ENCODE measurements at places on chromosomes 1 and 21.

- DNase-seq = no peak
These were observed 56.3 kb upstream of the COA6 start for GRCh38 chr1:234316937-234317336.

DNA sequence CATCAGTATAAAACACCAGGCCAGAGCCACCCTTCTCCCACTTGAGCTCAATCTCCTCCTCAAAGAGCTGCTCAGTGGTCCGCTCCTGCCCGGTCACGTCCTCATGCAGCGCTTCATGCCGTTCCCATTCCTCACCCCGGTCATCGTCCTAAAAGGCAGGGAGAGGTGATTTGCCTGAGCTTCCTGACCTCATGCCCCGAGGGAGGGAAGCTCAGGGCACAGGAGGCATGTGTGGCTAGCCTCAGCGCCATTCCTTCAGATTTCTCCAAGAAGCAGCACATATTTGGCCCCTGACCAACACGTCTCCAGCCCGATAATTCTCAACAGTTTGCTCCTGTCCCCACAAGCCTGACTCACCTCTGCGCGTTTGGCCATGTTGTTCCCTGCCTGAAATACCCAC lies 4.2 kb upstream of the GPN2 start:
- DNase-seq = no peak

DNA sequence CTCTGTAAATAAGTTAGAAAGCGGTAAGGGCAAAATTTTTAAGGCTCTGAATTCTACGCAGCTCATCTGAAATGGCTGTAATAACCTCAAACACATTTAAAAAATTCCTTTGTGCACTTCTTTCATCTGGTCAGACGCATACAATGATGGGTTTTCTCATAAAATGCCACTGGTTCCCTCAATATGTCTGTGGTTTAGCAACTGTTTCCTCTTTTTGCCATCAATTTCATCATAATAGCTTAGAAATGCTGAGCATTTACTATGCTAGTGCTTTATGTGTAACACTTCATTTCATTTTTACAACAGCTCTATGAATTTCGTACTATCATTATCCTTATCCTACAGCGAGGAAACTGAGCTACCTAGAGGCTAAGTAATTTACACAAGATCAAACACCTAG lies 35.3 kb upstream of the DMRTA2 start:
- no peak for DNase-seq

DNA sequence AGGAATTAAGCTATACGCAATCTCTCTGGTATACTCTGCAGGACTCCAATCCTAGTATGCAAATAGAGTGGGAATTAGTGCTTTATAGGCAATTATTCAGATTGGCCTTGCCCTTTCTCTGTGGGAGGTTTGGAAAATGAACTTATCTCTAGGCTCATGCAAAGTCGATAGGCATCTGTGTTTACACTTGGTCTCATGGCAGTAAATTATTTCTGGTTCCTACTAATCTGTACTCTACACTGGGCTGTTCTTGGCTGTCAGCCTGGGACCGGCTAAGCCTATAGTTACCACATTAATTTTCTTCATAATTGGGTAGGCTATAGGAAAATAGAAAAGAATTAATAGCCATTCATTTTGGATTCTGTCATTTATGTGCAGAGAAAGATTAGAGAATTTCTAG lies 544.6 kb downstream of the AMY1C start:
- no peak for DNase-seq

DNA sequence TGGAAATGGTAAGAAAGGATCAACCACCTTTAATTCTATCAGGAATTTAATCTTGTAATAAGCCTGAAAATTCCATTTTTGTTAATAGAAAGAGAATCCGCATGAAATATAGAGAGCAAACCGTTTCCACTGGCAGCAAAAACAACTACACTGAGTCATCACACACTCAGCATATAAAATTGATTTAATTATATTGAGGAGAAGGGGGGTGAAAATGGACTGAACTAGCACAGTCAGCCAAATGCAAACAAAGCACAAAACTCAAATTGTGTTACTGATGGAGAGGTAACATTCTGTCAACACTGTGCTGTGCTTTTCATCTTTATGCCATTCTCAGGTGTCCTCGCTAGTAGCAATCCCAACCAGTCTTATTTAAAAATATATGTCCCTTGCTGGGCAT lies 1583.9 kb downstream of the MRPL39 start:
- DNase-seq = no peak

DNA sequence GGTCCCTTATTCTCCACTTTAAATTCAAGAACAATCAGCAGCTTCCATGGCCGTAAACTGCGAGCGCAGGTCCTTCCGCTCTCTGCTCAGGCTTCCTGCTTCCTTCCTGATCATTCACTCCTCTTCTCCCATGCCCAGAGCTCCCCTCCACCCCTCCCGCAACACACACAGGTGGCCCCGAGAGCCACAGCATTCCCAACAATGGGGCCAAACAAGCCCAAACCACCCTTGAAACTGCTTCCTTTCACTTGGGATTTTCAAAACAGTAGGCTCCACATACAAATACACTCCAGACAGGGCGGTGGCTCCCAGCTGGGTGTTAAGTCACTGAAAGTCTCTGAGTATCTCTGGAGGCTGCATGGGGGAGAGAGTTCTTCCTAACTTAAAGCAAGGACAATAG lies 11.4 kb downstream of the FAM89A start:
- DNase-seq = no peak

GRCh38 chr1:26218906-26219494 lies 15.0 kb upstream of the CEP85 start:
- no peak for DNase-seq

DNA sequence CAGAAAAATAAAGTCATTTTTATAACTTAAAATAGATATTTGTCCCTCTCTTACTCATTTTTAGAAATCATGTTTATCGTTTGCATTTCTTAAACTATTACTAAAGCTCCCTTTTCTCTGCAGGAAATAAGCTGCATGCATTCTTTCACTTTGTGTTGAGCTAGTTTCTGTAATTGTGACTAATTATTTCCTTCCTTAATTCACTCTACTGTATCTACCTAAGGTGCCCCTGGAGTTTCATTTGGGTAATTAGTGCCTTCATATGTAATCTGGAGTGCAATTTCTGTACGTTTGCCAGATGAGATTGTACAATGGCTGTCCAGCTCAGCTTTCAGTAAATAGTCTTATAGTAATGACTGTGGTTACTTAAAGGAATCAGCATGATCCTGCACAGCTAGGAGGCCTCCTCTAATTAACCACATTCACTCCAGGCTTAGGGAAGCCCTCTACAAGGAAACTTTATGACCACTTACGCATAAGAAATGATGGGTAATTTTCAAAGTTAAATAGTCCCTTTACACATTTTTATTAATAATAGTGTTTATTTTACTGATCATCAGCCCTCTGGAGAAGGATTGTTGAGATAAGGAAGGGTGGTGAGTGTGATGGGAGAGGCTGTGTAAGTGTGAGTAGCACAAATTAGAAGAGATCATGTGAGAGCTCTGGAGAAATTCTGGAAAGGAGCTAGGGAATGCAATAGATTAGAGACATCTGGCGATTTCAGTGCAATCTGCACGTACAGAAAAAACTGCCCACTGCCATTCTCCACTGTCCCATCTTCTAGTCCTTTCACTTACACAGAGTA lies 86.8 kb downstream of the LRRC8C start:
- peak; percentile 9 for DNase-seq

GRCh38 chr1:215376544-215377264 lies 190.4 kb upstream of the KCTD3 start:
- DNase-seq = no peak

GRCh38 chr21:23811805-23812204 lies 1795.5 kb downstream of the MRPL39 start:
- DNase-seq = no peak

GRCh38 chr1:167373398-167373797 lies 144.9 kb downstream of the CD247 start:
- DNase-seq = no peak

GRCh38 chr1:59004755-59005154 lies 220.9 kb upstream of the JUN start:
- DNase-seq = no peak

GRCh38 chr1:157272264-157272663 lies 134.1 kb upstream of the ETV3 start:
- no peak for DNase-seq

- DNase-seq = no peak
These were observed 139.0 kb downstream of the HS2ST1 start for GRCh38 chr1:87053446-87053845.

GRCh38 chr1:14825396-14825795 lies 226.9 kb downstream of the KAZN start:
- no peak for DNase-seq

GRCh38 chr1:202247837-202248795 lies 54.5 kb downstream of the LGR6 start:
- peak; percentile 45 for DNase-seq

DNA sequence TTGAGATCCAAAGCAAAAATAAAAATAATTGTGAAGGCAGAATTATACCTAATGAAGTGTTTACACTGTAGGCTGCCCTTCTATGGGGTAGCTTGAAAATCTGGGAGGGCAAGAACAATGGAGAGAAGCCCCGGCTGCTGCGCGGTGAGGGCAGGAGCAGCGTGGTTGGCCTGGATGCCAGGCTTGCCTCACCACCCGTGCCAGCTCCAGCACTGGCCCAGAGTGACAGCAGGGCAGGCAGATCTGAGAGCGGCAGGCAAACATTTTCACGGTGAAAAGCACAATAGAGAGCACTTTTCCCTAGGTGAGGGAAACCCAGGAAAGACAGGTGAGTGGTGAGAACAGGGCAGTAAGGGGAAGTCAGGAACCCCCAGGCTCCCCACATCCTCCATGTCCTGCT lies 1.4 kb downstream of the PROK1 start:
- DNase-seq = no peak

- no peak for DNase-seq
These were observed 1.1 kb upstream of the ERRFI1 start for GRCh38 chr1:8026976-8027747.

DNA sequence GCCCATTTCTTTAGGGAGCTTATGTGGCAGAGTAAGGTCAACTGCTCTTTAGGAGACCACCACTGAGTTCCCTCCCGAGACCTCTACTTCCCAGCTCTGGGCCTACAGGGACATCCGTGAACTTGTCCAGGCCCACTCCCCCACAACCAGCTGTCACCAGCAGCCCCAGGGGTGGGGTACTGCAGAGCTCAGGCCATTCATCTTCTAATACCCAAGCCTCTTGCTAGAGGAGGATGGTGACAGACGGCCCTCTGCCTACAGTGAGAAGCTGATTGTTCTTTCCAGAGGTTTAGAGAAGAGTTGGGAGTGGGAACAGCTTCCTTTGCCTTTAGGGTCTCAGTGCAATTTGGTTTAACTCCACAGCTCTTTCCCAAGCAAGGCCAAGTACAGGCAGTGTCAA lies 33.2 kb upstream of the ARTN start:
- no peak for DNase-seq

- DNase-seq = peak; percentile 4
These were observed 40.7 kb downstream of the CASQ2 start for GRCh38 chr1:115727706-115728249.

- no peak for DNase-seq
These were observed 30.0 kb downstream of the LRRC3 start for GRCh38 chr21:44485254-44485793.

DNA sequence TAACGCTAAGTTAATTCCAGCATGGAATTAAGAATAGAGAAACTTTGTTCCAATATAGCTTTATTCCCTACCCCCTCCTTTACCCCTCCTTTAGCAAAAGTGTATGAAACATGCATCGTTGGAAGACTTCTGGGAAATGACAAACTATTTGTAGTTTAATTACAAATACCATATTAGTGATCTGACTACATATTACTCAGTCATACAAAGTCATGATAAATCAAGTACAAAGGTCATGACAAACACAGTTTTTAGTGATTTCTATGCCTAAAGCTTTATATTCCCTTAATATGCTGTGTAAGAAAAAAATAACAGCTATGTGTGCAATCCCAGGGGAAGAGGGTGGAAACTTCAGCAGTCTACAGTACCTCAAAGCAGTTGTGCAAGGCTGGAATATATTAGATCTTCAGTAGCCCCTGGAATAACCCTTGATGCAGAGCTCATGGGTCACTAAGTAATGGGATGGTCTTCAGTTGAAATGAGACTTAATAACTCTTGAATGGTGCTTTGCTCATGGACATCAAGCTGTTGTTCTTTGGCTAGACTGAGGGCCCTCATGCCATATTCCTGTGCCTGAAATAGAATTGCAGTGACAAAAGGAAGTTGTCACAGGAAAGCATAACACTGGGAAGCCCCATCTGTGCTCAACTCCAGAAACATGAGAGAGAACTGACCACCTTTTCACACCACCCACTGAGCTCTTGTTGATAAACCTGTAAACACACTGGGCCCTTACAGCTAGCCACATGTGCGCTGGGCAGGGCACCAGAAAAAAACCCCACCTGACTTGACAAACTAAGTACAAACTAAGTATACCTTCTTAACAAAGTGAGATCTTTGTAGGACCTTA lies 25.3 kb downstream of the ZMYND12 start:
- DNase-seq = no peak

GRCh38 chr1:61699911-61700851 lies 24.8 kb downstream of the TM2D1 start:
- DNase-seq = no peak

GRCh38 chr1:227893300-227893948 lies 54.3 kb downstream of the WNT9A start:
- DNase-seq = no peak

- peak; percentile 13 for DNase-seq
These were observed 111.7 kb downstream of the NMNAT2 start for GRCh38 chr1:183306317-183307042.

- DNase-seq = no peak
These were observed 8.9 kb upstream of the KCND3 start for GRCh38 chr1:111998332-111998731.

- DNase-seq = peak; percentile 78
These were observed 73.2 kb upstream of the ABCG1 start for GRCh38 chr21:42145569-42146272.

- DNase-seq = no peak
These were observed 290.0 kb downstream of the SETD4 start for GRCh38 chr21:35770101-35770945.

- DNase-seq = no peak
These were observed 39.2 kb downstream of the CDK18 start for GRCh38 chr1:205543351-205544301.

DNA sequence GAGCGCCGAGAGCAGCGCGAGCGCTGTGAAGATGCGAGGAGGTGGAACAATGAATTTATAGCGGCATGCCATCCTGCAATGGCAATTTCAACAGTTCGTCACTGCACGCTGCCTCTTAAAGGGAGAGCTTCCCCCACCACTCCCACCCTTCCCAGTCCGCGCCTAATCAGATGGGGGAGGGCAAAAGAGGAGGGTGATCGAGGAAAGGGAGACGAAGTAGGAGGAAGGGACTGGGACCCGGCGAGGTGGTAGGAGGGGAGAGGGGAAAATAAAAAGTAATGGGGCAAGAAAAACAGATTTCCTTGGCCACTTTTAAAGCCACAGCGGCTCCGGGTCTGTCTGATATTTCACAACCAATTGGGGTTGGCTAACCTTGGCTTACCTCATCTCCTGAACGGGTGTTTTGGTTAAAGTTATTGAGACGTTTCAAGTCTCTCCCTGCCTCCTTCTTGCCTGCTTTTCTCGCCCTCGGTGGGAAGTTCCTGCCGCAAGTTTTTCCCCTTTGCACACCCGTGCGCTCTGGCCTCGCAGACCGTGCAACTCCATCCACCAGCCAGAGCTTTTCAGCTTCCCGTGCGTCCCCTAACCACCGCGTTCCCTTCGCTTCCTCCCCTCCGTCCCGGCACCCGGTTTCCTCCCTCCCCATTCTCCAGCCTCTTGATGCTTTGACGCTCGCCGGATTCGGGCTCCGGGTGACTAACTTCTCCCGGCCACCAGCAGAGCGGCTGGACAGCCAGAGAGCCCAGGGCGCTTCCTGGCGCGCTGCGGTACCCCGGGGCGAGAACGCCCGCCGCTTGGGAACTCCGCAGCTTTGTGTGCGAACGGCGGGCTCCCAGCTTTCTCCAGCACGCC lies at the start of gene ADAMTS5:
ADAMTS5 (minus strand) TSS at position 27 of the 852 bp plus-strand sequence. CDS start 697 bp downstream, outside the sequence.
- DNase-seq = peak; percentile 86

GRCh38 chr1:46019348-46019747 lies 113.1 kb downstream of the PIK3R3 start:
- no peak for DNase-seq

Data from NCI-H1694 treated with DMSO at 0.1 percent for 48 hours (cell line).